ENCODE measurements at places on chromosomes 11 and 22.
A peak's percentile ranks its signal among the peaks of the same experiment; 100 is the strongest.

- DNase-seq = no peak
Observed at GRCh38 chr11:128724891-128725611, 31.2 kb downstream of the FLI1 start.

GRCh38 chr11:119087123-119087522 is 2.4 kb downstream of the HMBS start:
- no peak for DNase-seq

DNA sequence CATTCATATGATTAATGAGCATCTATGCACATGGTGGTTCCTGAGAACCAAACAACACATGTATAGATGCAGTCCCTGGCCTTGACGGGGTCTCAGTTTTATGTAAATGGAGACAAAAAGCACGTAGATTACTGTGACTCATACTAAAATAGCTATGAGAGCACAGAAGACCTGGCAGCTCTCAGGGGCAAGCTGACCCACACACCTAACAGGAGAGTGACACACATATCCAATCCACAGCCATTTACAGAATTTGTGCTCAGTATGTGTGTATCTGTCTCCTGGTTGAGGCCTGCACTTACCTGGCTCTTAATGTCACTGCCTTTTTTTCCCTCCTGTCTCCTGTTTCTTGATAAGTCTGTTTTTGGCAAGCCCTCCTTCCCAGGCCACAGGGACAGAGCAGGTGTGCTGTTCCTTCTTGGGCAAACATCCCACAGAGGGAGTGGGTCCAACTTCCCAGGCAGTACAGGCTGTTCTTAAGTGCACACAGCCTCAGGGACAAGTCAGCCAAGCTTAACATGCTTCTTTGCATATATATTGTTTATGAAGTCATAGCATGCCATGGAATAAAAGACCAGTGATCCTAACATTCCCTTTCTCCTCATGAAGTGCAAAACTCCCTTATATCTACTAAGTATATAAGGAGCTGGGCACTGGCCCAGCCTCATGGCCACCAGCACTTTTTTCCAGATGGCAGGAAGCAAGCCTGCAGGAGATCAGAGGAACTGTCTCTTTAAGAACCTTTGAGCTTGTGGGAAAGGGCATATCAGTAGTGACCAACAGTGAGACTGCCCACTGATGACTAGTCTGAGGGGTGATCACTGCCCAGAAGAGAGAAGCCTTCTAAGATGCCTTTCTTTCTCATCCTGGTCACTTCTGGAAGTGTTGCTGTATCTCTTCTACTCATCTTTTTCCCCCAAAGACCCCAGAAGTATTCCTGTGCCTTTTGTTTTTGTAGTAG is 124.7 kb upstream of the CCDC90B start:
- DNase-seq = no peak

DNA sequence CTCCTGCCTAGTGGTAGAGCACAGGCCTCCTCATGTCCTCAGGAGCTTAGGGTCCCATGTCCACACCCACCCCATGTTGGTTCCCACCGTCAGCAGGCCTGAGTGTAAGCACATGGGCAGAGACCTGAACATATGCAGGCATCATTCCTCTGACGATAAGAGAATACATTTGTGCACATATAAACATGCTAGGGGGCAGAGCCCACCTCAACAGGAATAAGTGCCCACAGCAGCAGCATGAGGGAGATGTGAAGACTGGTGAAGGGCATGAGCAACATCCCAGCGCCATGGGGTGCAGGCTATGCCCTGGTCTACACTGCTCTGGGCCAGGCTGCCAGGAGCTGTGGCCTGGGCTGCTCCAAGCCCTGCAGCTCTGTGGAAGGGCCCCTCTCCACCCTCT is 16.9 kb downstream of the ADORA2A start:
- DNase-seq = no peak

- DNase-seq = peak; percentile 20
Observed at GRCh38 chr11:94884376-94884775, 89.0 kb downstream of the CWC15 start.

DNA sequence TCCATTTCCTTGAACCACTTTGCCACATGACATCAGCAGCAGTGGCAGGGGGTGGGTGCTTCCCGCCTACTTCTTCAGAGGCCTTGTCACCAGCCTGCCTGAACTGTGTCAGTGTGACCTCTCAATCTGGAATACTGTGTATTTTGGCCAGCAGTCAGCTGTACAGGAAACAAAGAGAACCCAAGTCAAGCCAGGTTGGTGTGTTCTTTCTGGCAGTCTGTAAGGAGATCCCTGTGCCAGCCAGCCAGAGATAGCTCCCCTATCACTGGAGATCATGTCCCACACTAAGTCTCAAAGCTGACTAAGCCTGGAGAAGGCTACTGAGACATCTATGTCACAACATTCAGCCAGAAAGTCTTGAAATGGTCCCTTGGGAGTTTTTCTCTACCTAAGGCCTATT is 142.1 kb downstream of the TRPC6 start:
- no peak for DNase-seq

DNA sequence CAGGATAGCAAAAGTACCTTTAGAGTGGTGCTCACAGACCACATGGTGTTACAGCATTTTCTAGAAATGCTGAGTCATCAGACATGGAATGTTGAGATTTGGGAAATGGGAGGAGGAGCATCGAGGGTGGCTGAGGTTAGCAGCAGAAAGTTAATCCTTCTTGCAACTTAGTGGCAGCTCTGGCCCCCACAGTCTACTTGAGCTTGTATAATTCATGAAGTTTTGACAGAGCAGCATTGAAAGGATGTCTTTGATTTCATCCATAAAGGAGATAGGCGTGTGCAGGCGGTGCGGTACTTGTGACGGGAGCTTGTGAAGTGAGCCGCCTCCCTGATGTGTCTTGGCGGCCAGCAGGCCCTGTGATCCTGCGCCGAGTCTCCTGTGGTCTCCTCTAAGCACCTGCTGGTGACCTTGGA is 330.5 kb downstream of the TBC1D22A start:
- DNase-seq = peak; percentile 14

GRCh38 chr11:9594267-9595046 is 21.0 kb downstream of the WEE1 start:
- DNase-seq = no peak

- DNase-seq = no peak
Observed at GRCh38 chr11:4560467-4560866, 15.5 kb downstream of the OR52M1 start.

- DNase-seq = no peak
Observed at GRCh38 chr11:6556139-6556949, 47.1 kb downstream of the RRP8 start.

DNA sequence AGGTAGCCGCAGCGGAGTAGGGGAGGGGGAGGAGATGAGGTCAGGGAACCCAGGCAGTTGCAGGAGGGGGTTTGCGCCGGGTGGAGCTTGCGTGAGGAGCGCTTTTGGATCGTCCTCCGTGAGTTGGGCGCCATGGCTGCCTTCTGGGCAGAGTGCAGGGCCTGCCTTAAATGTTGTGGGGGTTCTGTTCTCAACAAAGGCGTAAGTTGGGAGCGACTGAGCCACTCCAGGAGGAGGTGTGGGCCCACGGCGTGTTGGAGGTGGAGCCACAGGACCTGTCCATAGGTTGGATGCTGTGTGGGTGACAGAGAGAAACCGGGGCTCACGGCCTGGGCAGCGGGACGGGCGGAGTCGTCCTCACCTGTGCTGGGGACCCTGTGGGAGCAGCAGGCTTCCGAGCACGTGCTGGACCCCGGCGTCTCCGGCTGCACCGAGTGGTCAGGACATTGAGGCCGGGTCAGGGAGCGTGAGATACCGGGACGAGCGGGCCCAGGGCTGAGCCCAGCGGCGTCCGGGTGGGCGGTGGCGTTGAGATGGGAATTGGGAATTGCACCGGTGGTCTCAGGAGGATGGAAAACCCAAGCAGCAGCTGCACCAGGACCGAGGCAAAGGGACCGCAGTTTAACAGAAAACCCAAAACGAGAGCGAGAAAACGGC is 977 bp upstream of the PGGHG start:
- DNase-seq = no peak

- DNase-seq = no peak
Observed at GRCh38 chr11:110988671-110989070, 256.9 kb upstream of the POU2AF2 start.

GRCh38 chr22:21020802-21021429 is 6.0 kb downstream of the P2RX6 start:
- DNase-seq = no peak

GRCh38 chr11:92272651-92273050 is 48.0 kb downstream of the FAT3 start:
- DNase-seq = no peak
